NCI-H1092 treated with DMSO at 0.1 percent for 48 hours (cell line): ENCODE measurements at places on chromosomes 3 and 15.

GRCh38 chr15:69557020-69557706 lies 104.5 kb downstream of the RPLP1 start:
- peak; percentile 45 for DNase-seq

DNA sequence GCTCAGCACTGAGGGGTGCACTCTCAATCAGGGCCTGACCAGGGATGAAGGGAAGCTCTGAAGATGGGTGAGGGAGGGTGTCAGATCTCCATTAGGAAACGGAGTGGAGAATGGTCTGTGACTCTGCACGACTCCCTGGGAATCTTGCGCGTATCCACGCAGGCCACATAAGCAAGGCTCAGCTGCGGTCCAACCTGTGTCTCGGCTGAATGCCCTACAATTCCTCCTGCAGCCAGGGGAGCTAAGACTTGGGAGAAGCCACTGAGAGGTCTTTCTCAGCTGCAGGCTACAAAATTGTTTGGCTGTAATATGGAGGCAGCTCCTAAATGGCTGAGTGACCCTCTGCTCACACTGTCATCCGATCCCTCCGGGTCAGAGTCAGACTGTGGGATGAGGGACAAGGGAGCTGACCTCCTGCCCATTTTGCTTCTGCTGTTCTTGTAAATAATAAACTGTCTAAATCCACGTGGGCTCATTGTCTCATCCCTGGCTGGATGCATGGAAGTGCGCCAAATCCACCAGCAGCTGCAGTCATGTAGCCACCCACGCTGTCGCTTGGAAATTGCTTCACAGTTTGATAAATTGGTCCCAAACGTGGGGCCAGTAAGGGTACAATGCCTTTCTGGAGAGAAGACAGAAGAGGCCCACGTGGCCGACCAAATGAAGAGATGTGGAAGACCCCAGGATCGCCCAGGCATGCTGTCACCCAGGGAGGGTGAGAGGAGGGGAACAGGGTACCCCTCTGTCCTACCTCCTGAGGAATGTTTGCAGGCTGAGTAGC lies 30.5 kb downstream of the ALS2CL start:
- DNase-seq, result peak; percentile 5

- peak; percentile 74 for DNase-seq
Measured at GRCh38 chr15:70815604-70816003, 38.4 kb downstream of the LARP6 start.

GRCh38 chr3:58120075-58120812 lies 90.5 kb downstream of the DNASE1L3 start:
- no peak for DNase-seq

DNA sequence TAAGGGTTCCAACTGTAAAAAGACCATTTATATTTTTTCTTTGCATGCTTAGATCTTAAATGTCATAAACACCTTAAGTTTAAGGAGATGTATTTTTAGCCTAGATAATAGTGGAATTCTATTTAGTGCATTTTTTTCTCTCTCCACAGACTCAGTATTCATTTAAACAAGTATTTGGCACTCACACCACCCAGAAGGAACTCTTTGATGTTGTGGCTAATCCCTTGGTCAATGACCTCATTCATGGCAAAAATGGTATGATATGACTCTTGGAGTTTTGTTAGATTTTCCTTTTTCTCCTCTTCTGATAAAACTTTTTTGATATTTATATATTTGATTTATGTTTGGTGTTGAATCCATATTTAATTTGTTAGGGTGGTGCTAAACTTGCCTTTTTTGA lies 7.3 kb downstream of the KIF23 start:
- DNase-seq, result no peak

GRCh38 chr15:80028937-80029336 lies 30.5 kb upstream of the ZFAND6 start:
- DNase-seq, result no peak

DNA sequence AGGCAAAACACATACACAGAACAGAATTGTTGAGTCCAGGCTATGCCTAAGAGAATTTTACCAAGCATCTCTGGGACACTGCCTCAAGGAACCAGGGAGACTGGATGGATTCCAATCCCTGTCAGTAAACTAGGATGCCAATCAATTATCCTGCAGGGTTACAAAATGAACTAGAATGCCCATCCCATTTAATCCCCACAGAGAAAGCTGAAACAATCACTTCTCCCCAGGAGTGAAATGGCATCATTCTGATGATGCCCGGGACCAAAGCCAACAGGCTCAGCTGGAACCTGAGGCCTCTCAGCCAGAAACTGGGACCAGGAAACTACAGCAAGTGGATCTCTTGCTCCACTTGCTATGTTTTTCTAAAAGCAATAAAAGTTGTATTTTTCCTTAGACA lies 130.0 kb upstream of the TJP1 start:
- DNase-seq, result peak; percentile 82

- no peak for DNase-seq
Measured at GRCh38 chr15:74994236-74994635, 1.1 kb upstream of the SCAMP5 start.

GRCh38 chr15:94263341-94264273 lies 32.2 kb downstream of the MCTP2 start:
- DNase-seq, result no peak

DNA sequence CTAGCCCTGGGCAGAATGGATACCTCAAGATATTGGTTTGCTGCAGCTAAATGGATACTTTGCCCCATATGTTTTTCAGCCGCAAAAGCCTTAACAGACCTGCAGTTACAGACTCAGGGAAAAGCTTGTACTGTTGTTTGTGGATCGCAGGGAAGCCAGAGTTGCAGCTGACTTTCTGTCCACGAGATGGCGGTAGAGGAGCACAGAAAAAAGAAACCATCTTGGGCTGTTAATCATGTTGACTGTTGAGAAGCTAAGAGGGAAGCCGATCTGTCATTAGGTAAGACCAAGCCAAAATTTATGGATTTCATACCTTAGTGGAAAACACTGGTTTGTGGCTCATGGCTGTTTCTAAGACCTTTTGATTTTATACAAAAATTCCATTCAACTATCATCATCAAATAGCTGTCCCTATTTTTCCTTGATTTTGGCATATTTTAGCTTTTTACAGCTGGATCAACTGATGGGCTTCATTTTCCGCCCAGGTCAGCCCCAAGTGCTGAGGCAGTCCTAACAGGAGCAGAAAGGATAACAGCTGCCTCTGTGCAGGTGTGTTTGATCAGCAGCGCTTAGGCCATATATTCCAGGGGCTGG lies 205.7 kb upstream of the ZPLD1 start:
- peak; percentile 49 for DNase-seq

DNA sequence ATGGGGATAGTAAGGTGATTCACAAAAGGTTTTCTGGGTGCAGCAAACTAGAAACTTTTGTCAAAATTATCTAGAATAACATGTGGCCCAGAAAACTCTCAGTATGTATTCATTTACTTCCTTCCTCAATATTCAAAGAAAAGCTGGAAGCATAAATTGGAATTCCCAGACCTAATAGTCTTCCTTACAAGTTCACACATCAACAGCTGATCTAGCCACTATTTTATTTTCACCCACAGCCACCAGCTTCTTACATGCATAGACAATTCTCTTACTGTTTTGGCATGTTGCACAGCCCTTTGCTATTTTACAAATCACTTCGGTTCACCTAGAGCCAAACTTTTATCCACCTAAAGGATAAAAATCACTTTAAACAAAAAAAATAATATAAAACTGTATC lies 647.8 kb upstream of the CCDC54 start:
- DNase-seq, result no peak

DNA sequence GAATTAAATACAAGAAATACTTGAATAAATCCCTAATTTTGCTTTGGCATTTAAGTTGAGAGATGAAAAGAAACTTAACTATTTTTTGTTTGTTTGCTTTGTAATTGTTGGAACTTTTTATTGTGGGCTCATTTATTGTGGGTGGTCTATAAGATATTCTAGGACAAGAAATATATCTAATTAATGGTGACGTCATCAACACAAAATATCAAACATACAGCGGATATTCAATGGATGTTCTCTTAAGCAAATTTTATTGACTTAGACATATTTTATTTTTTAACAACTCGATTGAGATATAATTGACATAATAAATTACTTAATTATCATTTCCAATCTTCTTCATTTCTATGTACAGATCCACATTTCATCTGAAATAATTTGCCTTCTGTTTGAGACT lies 30.0 kb downstream of the SYNPR start:
- DNase-seq, result no peak

DNA sequence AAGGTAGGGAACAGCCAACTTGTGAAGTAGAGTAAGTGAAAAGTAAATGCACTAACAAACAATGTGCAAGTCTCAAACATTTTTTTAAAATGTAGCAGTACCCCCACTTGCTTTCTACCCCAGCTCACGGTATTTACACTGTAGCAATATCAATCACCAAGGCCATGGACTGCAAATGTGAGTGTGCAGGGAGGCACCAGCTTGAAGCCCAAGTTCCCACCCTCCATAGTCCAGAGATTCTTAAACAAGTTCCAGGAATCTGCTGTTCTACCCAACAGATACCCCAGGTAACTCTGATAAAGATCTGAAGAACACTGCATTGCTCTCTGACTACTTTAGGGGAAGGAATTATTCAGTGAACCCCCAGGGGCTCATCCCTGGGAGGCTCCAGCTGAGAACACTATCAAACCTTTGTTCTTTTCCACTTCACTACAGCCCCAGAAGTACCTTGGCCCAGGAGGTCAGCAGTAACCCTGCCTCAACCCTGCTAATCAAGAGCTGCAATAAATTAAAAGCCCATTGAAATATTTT lies 86.1 kb downstream of the FOXP1 start:
- no peak for DNase-seq

DNA sequence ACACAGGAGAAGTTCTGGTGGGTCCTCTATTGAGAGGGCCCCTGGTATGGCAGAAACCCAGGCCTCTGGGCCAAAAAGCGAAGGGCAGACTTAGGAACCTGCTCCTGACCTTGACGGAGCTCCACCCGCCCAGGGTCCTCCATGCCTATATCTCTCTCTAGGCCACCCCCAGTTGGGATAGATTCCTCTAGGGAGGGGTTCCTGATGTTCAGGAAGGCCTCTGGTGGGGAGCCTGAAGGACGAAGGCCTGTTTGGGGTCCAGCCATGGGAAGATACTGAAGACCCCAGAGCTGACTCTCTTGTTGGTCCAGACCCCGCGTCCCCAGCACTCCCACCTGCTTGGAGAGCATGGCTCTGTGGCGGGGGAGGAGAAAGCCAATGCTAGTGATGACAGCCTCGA lies 104.2 kb downstream of the CORO2B start:
- no peak for DNase-seq

- DNase-seq, result no peak
Measured at GRCh38 chr15:90981681-90982080, 12.7 kb downstream of the PRC1 start.

- no peak for DNase-seq
Measured at GRCh38 chr3:50472958-50473357, 30.5 kb downstream of the CACNA2D2 start.

DNA sequence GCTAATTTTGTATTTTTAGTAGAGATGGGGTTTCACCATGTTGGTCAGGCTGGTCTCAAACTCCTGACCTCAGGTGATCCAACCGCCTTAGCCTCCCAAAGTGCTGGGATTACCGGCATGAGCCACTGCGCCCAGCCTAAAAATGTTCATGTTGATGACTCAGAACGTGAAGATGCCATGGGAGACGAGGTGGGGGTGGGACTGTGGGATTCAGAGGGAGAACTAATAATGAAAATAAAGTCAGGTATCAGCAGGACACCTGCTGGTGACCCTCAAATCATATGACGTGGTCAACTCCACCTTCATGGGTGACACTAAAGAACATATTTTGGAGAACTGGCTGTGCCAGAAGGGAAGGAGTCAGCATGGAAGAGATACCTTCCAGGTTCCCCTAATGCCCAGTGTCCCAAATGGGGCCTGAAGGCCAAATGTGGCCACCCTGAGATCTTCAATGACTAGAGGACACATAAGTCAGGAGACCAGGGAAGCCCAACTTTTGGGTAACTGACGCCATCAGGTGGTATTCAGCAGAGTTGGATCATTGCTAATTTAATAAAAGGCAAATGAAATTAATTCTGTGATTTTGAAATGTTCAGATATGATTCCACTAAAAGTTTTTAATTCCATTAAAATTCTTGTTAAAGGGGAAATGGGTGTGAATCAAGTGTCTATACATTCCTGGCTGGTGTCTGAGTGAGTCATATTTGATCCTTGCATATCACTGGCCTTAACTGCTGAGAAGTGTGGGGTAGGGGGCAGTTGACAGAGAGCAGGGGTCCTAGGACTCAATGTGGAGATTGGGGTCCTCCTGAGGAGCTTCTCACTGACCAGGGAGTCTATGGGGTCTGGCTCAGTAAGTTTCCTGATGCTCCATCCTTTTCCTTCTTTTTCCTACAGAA lies 88.6 kb upstream of the GSK3B start:
- peak; percentile 5 for DNase-seq

GRCh38 chr3:197149-197827 lies 725 bp downstream of the CHL1 start:
- no peak for DNase-seq

GRCh38 chr3:116443191-116443661 lies 2.1 kb downstream of the LSAMP start:
- no peak for DNase-seq

DNA sequence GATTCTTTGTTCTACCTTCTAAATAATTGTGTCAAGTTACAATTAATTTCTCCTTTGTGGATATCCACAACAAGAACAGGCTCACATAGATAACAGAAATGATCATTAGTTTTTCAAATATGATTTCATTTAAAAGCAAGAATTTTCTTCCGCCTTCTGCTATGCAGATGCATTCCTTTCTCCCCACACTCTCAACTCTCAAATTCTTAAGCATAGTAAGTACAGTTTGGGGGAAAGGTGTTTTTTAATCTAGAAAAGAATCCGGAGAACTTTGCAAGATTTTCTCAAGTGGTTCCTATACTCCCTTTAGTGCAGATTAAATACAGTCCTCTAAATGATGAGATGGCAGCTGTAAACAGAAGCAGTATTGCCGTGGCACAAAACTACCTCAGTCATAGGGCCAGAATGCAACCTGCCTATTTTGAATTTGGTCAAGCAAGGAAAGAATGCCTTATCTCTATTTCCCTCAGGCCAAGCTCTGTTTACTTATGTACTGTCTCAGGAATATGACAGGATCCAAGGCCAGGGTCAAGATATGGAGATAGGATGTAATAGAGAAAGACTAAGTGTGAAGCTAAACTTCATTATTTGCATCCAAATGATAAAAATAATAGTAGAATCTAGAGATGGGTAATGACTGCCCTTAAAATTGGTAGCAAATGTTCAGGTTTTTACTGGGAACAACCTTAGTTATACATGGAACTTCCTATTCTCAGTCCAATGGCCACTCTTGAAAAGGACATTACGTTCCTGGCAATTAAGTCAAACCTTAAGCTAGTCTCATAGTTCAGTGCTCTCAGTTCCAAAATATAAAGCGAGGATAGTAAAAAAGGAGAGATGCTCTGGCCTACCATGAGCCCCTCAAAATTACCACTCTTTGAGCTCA lies 77.3 kb upstream of the PHLDB2 start:
- DNase-seq, result no peak
